Activated T-helper 1 cell treated with Interleukin-2 at 50 U/mL for 16 hours (primary cell): ENCODE measurements at places on chromosomes 1 and 21.

- no peak for DNase-seq
These were observed 107.4 kb downstream of the LMX1A start for GRCh38 chr1:165248969-165249571.

GRCh38 chr1:19311503-19311930 lies 427 bp downstream of the AKR7A2 start:
- DNase-seq = no peak

GRCh38 chr1:226046240-226046639 lies 16.3 kb upstream of the H3-3A start:
- no peak for DNase-seq

DNA sequence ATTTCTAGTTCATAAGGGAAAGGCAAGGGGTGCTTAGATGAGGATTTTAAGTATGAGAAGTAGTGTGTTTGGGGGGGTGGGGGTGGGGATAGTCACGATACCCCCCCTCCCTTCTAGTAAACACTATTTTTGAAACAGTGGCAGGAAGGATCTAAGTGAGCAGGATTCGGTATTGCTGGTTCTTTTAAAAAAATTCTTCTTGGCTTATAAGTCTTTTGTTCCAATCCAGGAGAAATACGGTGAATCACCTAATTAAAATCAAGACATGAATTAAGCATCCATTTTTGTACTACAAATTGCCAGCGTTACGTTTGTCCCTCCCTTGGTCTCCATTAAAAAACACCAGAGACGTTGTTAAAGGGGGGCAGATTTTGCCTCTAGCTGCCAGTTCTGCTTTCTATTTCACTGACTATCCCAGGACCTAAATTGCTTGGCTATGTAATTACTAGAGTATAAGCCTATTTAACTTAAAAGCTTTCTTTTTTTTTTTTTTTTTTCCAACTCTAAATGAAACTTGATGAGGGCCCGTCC lies 911 bp downstream of the LMO4 start:
- no peak for DNase-seq

DNA sequence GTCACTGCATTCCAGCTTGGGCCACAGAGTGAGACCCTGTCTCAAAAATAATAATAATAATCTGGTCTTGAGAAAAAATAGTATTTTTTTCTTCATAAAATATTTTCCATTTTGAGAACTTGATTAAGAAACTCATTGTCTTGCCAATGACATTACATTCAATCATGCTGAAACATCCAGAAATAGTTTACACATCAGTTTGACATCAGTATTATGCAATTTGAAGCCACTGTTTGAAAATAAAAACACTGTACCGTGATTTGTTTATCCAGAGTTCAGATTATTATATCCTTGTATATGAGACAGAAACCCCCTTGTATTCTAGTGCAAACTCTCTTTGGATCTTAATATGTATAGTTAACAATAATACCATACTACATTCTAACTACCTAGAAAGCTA lies 6.9 kb downstream of the FMO2 start:
- DNase-seq = no peak

DNA sequence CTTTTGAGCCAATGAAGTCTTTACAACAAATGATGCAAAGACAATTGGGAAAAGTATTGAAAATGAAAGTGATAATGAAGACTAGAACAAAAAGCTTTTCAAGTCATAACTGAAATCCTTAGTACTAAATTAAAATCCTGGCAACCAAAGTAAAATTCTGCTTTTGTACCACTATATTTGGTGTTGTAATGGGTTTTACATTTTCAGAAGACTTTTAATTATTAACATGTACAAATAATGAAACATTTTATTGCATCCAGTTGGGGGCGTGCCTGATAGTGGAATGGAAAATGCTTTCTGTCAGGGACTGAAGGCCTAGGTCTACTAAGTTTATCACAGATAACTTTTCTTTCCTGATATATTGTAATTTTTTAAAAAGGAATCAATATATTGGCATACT lies 89.4 kb downstream of the SDCCAG8 start:
- no peak for DNase-seq

DNA sequence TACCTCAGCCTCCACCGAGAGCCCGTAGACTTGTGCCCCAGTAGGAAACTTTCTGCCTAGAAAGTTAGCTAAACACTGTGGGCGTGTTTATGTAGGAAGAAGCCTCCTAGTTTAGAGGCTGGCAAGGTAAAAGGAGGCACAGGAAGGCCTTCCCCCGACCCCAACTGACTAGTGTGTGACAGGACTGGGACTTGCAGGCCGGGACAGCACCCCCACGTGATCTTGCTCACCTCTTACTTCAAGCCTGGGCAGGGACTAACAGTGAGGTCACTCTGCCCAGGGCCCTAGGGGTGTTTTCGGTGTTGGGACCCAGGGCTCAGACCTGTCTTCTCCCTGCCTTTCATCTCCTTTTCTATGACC lies 392 bp upstream of the TAGLN2 start:
- DNase-seq = no peak

GRCh38 chr1:92698932-92699331 lies 86.0 kb downstream of the EVI5 start:
- no peak for DNase-seq

DNA sequence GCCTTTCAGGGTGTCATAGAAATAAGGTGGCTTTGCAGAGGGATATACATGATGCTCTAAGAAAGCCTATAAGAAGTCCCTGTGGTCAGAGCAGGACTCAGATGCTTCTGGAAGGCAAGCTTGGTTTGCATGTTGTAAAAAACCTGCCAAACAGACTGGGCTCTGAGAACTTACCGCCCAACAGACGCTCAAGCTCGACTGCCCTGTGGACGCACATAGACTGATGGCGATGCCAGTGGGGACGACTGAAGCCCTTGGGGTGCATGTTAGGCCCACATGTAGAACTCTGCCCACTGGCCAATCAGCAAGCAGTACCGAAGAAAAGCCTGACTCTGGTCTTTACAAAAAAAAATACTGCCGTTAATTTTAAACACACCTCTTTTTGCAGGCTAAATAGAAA lies 133.8 kb downstream of the NAV1 start:
- no peak for DNase-seq

GRCh38 chr1:183879494-183879893 lies 74.6 kb downstream of the RGL1 start:
- DNase-seq = no peak

GRCh38 chr1:56133522-56134472 lies 445.6 kb downstream of the PLPP3 start:
- no peak for DNase-seq

DNA sequence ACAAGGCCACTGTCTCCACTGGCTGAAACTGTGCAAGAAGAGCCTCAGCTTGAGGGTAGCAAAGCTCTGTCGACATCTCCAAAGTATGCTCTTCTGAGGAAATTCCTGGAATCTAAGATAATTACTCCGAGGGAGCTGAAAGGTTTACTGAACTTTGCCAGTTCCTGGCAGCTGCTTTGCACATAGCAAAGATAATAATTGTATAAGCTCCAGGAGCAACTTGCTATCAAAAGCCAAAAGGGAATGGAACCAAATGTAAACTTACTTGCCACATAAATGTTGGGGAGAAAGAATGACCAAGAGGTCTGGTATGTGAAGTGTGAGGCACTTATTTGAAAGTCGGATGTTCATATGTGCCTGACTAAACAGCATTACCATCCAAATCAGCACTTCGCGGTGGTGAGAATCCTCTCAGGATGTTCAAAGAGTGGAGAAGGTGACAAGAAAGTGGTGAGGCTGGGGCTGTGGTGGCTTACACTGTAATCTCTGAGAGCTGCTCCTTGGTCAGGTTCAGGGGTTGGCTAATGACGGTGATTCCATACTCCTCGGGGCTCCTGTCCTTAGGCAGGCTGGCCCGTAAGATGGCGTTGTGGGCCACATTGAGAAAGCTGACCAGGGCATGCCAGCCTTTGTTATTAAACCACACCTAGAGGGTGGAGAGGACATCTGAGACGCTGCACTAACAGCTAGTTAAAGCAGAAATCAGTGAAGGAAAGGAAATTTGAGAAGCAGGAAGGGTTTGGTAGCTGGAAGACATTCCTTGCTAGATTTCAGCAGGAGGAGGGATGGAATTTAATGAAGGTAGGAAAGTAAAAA lies 100.0 kb downstream of the ABCA4 start:
- no peak for DNase-seq

DNA sequence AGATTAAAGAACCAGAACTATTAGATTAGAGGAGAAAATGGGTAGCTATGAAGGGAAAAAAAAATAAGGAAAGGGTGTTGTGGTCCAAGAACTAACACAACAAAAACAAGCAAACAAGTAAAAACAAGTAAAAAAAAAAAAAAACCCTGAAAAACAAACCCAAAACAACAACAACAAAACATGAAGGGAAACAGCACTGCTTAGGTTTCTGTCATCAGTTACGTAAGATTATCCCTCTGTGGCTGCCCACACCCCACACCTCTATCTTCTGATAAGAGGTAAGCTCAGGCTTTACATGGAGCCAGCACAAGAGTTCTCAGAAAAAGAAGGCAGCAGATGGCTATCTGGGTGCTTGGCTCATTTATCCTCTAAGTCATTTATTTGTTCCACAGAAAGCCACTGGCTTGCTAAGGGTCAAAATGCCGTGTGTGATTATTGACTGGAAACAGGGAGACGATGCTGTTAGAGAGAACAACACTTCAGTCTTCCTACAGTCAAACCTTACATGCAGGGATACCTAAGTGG lies 57.5 kb downstream of the KIAA0319L start:
- DNase-seq = no peak

DNA sequence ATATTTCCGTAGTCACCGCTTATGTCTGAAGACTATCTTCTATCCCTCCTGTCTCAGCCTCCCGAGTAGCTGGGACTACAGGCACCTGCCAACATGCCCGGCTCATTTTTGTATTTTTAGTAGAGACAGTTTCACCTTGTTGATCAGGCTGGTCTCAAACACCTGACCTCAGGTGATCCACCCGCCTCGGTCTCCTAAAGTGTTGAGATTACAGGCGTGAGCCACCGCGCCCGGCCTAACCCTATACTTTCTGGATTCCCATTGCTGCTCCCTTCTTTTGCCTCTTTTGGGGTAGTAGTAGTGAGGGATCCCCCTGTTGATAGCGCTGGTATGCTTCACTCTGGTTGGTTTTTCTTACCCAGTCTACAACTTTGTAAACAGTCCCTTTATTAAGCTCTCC lies 5.7 kb upstream of the SYF2 start:
- no peak for DNase-seq

DNA sequence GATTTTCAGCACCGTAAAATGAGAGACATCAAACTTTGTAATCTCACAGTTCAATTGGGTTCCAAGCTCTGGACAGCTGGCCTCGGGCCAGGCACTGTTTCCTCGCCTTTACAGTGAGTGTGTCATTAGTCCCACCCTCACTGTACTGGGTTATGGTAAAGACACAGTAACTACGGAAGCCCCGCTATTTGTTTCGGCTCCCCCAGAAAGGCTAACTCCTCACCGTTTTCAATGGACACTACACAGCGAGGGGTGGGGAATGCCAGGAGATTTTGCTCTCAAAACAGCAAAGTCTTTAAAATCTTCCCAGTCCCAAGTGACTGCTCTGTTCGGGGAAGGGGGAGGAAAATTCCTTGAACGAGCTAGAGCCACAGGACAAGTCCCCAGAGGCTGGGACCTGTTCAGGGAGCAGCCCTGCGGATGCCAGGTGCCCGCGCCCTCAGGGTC lies 757 bp upstream of the SPSB1 start:
- no peak for DNase-seq

DNA sequence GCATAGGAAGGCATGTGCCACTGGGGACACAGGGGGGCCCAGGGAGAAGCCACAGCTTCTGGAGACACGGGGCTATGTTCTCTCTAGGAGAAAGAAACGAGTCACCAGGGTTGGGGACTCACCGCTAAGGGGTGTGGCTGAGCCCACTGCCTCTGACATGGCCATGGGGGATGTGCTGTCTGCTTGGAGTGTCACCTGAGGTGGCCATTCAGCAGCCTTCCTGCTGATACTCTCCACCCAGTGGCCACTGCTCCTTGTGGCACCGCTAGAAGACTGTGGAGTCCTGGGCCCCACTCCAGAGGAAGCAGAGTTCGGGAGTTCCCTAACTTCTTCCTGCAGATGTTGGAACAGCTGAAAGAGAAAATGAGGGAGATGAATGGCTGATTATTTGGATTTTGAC lies 91.2 kb upstream of the SLC45A1 start:
- no peak for DNase-seq

DNA sequence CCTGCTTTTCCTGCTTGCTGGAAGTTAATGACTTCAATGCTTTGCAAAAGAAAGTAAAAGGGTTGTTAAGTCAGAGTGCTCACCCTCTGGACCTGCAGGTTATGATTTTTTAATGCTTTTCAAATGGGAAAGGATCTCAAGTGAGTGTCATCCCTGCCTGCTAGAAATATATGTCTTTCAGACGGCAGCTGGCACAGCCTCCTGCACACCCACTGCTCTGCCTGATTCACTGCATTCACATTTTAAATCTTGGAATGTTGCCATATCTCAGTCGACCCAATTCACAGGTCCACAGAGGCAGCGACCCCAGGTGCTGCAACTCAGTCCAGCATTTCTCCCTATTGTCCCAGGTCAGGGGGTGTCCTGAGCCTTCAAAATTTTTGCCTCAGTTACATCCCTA lies 10.7 kb downstream of the DUSP23 start:
- DNase-seq = no peak

DNA sequence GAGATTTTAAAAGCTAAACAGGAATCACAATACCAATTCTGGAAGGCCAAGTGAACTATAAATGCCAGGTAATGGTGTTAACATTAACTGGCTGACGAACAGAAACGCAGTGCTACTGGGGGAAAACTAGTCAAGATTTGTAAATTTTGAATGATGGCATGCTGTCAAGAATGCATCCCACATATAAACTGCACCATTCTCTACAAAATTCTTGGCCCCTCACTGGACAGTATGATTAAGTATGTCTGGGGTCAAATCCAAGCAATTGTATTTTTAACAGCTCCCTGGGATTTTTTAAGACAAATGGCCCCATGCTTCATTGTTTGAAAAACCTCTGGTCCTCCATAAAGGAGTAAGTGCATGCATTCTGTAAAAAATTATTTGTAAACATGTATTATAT lies 73.2 kb upstream of the COA6 start:
- DNase-seq = no peak

GRCh38 chr1:152537496-152537895 lies 23.2 kb downstream of the CRCT1 start:
- DNase-seq = no peak

DNA sequence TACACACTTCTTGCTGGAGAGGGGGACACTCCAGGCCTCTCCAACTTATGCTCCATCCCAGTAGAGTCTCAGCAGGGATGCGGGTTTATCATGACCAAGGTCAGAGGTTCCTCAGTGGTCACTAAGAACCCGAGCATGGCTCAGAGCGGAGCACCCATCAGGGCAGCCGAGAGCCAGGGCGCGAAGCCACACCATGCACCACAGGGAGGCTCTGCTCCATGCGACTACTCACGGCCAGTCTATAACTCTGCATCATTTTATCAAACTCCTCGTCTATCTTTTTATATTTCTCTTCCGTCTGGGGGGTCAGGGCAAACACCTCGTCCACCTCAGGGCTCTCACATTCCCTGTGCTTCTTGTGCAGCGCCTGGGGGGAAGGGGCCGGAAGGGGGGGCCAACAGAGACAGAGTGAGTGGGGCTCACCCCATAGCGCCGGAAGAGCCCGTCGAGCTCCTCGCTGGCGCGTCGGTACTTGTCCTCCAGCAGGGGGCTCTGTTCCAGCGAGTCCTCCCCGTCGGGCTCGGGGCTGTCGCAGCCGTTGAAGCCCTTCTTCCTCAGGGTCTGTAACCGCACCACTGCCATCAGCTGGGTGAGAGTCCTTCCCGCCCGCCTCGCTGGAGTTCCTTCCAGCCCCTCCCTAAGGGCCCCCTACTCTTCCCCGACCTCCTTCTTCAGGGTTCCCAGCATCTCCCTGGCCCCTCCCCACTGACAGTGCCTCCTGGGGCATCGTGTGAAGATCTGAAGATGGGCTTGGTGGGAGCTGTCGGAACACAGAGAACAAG lies 20.0 kb downstream of the MEF2D start:
- DNase-seq = peak; percentile 64

- DNase-seq = no peak
These were observed 60.0 kb downstream of the TNFSF18 start for GRCh38 chr1:172990598-172991215.
